RWPE2 (cell line): ENCODE measurements at places on chromosomes 4 and X.

GRCh38 chrX:110987292-110987691 lies 108.7 kb upstream of the PAK3 start:
- DNase-seq, result no peak

DNA sequence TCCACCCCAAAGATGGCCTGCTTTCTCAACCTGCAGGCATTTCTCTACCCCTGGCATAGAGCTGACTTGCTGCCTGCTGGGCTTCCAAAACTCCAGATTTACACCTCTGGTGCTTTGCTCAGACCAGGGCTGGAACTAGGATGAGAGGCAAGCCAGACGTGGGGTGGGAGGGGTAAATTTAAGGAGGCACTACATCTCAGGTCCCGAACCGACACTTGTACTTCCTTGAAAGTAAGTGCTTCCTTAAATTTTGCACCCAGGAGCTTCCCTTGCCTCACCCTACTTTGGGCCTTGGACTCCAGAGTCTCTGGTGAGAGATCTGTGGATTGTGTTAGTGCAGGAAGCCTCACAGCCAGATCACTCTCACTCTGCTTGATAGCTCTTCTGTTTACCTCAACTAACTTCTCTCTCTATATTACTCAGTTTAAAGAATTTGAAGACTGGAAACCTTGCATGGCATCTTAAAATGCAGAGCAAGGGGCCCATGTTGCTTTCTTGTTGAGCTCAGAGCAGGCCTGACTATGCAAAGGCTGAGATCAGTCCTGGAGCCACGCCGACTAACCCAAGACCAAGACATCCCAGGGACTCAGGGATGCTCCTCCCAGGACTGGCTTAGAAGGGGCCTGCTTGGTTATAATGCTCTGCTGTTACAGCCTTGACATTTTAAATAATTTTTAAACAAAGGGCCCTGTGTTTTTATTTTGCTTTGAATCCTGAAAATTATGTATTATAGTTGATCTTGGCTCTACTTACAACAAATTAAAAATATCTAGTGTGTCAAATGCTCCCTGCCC lies 145.0 kb upstream of the LEF1 start:
- no peak for DNase-seq

- no peak for DNase-seq
Observed at GRCh38 chrX:103811858-103812257, 20.2 kb downstream of the RAB9B start.

- no peak for DNase-seq
Observed at GRCh38 chr4:23384741-23385140, 505.1 kb downstream of the PPARGC1A start.

GRCh38 chrX:40150503-40150902 lies 52.7 kb upstream of the BCOR start:
- no peak for DNase-seq

GRCh38 chr4:54924891-54925290 lies 200.5 kb downstream of the KDR start:
- DNase-seq, result no peak

DNA sequence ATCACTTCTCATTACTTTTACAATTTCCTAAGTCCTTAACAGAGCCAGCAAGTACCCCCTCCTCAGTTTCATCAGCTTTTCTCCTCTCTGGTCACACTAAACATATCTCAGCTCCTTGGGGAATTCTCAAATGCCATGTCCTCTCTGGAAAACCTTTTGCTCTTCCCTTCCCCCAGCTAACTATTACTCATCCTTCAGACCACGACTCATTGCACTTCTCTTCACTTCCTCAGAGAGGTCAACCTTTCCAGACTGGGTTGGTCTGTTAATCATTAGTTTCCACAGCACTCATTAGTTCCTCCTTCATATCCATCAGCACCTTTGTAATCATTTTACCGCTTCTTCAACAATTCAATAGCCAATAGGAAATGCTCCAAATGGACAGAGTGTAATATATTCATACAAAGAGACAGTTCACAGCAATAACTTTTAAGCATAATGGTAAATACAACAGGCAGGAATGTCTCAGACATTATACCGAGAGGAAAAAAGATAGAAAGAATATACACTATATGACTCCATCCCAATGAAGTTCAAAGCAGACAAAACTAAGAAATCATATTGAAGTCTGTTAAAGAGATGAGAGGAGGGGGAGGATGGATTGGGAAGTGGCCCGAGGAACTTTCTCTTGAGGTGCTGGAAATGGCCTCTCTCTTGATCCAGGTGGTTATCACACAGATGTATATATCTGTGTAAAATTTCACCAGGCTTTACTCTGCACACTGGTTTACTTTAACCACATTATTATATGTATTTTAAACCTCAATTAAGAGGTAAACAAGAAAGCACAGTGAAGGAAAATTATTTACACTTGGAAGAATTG lies 39.6 kb downstream of the DDX60L start:
- DNase-seq, result no peak

GRCh38 chr4:136124251-136124745 lies 1408.0 kb downstream of the PCDH18 start:
- no peak for DNase-seq

- DNase-seq, result no peak
Observed at GRCh38 chrX:74015379-74016019, 288.5 kb upstream of the ZCCHC13 start.

DNA sequence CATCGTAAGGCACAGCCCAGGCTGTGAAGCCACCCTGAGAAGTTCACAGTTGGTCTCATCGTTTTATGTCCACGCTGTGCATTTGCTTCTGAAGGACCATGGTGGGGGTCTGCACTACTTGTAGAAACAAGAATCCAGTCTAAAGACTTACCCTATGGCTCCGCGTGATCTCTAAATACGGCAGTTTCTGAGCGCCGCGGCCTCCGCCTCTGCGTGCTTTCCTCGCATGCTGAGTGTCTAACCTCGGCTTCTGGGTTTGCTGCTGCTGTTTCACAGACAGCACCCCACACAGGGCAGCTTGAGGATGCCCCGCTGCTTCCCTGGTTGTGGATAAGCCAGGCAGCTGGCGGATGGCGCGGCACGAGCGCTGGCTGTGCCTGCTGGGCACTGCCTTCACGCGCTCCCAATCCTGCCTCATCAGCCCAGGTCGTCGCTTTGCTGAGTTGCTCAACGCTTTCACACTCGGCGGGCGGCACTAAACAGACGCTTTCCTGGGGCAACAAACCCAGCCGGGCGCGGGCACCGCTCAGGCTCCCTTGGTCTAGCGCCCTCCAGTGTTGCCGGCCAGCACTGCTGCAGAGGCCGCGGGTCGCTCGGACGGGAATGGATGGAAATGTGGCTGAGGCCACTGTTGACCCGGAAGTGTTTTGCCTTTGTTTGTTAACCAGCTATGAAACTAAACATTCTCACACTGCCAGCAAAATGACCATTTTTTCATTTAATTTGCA lies 39.2 kb downstream of the FGFRL1 start:
- peak; percentile 41 for DNase-seq

GRCh38 chrX:14497184-14497666 lies 32.1 kb upstream of the GLRA2 start:
- no peak for DNase-seq

GRCh38 chrX:10157032-10157341 lies 212 bp downstream of the CLCN4 start:
- no peak for DNase-seq

DNA sequence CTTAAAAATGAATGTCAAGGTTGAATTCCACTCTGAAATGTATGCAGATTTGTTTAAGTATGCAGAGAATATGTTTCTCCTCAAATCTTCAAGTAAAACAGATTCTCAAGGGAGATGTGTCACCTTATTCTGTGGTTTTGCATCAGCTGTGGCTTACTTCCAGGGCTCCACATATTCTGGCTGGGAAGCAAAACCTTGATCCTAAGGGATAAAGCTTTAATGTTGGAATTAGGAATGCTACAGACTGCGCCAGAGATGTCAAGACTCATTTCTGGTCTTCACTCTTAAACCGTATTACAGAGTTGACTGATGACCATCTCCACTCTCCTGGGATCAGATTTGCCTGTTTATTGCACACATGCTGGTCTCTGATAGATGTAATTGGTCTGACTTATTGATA lies 143.9 kb upstream of the DIPK2B start:
- no peak for DNase-seq

DNA sequence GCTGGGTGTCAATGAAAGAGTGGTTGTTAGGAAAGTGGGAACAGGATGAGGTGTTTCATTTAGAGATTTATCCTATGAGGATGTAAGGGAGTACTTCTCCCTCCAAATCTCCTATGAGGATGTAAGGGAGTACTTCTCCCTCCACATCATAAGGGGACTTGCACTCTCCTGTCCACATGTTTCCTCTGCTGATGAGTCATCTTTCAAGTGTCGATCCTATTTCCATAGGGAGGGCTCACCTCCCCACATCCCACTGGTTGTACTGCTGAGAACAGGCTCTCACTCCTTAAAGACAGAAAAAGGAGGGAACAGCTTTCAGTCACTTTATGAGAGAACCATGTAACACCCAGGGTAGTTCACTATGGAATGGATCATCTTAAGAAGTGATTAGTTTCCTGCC lies 65.0 kb downstream of the INPP4B start:
- DNase-seq, result no peak

GRCh38 chr4:106565727-106566126 lies 197.1 kb upstream of the GIMD1 start:
- DNase-seq, result no peak

- DNase-seq, result no peak
Observed at GRCh38 chr4:53532521-53532920, 58.8 kb downstream of the LNX1 start.

DNA sequence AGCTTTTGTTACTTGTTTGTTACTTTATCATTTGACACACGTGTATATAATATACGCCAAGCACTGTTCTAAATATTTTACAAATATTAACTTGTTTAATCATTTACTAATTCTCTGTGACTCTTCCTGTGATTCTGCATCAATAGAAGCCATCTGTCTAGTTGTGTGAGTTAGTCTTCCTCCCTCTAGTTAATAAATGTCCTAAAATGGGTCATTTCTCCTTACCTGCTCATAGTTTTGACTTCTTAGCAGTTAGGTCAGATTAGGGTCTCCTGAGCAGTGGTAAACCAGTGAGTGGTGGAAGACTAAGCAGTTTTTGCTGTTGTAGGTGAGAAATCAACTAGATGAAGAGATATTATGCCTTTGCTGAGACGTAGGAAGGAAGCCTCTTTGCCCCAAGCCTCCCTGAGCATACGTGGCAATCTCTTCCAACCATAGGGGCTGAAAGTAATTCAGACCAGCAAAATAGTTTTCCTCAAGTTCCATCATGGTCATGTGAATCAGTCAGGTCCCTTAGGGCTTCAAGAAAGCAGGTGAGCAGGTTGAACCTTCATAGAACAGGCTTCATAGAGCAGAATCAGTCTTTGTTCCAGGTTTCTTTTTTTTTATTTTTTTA lies 38.7 kb upstream of the THOC2 start:
- no peak for DNase-seq

- DNase-seq, result no peak
Observed at GRCh38 chr4:119162174-119162573, 26.5 kb downstream of the MYOZ2 start.

- DNase-seq, result no peak
Observed at GRCh38 chr4:149884046-149884445, 68.4 kb upstream of the IQCM start.

DNA sequence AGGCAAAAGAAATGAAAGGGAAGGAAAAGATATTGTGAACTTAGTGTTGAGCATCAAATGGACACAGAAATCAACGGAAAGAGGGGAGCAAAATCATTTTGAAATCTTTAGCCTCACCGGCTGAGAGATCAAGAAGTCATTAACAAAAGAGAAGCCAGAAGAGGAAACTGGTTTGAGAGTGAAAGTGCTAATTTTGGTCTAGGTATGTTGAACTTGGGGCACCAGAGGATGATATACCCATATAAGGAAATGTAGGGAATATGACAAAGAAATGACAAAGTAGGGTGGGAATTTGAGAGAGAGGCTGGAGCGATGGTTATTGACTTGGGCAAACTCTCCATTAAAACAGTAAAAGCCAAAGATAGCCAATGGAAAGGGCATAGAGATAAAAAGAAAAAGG lies 183.4 kb upstream of the ATOH1 start:
- DNase-seq, result no peak

GRCh38 chr4:153616006-153616555 lies 68.0 kb upstream of the TLR2 start:
- no peak for DNase-seq

DNA sequence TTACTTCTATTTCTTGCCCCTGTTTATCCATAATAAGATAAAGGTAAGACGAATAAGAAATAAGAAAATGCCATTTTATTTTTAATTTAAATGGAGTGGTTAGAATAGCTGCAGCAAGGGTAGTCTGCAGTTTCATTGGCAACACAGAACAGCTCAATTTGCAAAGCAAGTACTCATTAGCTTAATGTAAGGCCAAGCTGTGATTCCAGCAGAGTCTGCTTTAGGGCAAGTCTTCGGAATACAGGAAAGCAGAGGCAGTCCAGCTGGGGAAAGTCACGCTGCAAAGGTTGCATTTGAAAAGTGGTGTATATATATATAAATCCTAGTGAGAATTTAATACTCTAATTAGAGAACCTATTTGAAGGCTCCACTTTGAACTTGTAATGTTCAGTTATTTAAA lies 59.0 kb downstream of the ANXA10 start:
- no peak for DNase-seq

DNA sequence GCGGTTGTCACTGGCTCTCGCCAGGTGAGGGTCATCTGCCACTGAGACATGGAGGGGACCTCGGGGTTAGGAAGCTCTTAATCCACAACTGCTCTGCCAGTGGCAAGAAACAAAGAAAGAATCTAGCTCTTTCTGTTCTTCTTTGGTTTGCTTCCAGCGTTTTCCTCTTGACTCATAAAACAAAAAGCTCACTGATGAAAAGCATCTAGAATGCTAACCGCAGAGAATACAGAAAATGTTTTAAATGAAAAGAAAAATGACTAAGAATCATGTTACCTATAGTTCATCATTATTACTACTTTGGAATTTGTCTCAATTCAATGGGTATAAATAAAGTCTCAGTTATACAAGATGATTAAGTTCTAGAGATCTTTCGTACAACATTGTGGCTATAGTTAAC lies 274.8 kb upstream of the TENM3 start:
- no peak for DNase-seq

- DNase-seq, result no peak
Observed at GRCh38 chrX:108245462-108245861, 153.9 kb downstream of the ATG4A start.

DNA sequence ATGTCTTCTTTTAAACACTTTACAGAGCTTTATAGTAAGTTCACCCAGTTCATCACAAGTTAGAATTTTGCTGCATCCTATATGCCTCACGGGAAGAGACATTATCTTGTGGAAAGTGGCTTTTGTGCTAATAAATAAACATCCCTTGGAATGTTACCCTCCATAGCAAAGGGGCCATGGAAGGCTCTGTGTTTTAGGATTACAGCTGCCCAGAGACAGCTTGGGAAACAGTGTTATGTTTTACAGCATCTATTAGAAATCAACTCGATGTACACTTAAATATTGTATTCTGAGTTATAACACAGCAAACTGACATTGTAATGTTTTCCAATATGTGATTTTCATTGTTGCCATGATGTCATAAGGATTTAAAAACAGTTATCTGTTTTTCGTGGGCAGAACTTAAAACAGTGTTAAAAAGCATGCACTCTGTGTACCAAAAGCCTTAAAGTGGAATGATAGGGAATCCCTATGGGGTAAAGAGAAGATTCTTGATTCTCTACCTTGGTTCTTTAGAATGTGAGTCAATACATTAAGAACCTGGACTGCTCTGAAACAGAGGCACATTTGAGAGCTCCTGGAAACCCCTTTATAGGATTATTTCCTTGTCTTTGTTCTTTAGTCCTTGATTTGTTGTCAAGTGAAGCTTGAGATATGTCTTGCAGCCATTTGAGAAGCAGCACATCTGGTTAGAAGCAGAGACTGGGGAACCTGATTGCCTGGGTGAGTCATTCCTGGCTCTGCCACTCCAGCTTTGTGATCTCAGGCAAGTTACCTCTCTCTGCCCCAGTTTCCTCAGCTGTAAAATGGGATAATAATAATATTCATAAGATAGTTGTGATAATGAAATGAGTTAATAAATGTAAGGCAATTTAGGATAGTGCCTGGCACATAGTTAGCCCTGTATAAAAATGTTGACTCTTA lies 41.6 kb downstream of the ARHGAP10 start:
- DNase-seq, result no peak
